ENCODE measurements at places on chromosomes 3 and 15.

DNA sequence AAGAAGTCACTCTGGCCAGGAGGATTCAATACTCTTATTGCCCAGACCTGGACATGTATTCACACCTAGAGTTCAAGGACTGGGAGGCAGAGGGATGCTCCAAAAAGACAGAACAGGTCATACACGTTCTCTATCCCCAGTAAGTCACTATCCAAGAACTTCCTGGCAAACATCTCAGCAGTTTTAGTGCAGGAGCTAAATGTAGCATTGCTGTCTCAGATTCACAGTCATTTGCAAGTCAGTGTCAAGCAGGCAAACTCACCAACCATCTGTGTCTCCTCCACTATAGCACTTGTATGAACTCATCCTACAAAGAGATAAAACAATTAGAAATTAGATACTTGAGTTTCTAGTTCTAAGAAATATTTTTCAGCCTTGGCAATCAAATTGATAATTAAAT, 38.4 kb downstream of the ABHD17C start:
- no peak for DNase-seq

GRCh38 chr3:13022348-13023234, 50.6 kb downstream of the IQSEC1 start:
- DNase-seq = no peak

GRCh38 chr15:55917881-55918296, 75.5 kb downstream of the NEDD4 start:
- peak; percentile 6 for DNase-seq

DNA sequence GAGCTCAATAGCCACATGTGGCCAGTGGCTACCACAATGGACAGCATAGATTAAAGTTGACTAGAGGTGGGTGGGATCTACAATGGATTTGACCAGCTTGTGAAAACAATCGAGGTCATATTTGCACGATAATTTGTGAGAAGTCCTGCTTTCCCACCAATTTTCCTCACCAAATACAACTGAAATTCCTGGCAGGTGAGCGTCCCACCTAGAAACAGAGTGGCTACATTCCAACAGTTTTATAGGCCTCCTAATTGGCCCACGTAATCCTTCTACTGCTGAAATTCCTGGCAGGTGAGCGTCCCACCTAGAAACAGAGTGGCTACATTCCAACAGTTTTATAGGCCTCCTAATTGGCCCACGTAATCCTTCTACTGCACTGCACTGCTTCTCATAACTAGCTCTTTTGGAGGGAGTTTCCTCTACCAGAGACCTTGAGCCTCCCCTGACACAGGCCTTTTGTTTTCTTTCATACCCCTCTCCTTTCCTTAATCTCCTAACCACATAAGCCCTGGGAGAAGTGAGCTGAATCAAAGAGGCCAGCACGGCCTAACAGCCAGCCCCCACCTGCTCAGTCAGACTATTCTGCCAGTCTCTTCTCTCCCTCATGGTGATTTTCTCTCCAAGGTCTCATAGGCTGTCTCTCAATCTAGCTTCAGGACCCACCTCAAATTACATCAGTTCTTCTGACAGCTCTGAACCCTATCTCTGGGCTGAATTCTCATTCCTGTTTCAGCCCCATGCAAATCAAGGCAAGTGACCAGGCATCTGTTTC, 80.2 kb downstream of the BFSP2 start:
- no peak for DNase-seq

GRCh38 chr15:83105440-83105839, 2.0 kb upstream of the TM6SF1 start:
- DNase-seq = no peak

DNA sequence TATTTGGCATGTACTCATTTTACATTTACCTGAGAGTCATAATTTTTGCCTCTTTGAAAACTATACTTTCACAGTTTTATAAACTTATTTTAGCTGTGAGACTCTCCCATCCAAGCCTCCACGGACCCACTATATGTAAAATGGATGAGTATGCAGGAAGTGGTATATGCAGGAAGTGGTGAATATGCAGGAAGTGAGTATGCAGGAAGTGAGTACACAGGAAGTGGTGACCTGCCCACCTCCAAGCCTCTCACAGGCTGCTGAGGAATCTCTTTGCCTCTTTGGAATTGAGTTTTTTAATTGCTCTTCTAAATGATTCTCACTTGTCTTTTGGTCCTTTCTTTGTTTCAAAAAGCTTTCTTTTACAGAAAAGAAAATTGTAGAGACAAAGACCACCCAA, 85.2 kb downstream of the KBTBD8 start:
- no peak for DNase-seq

DNA sequence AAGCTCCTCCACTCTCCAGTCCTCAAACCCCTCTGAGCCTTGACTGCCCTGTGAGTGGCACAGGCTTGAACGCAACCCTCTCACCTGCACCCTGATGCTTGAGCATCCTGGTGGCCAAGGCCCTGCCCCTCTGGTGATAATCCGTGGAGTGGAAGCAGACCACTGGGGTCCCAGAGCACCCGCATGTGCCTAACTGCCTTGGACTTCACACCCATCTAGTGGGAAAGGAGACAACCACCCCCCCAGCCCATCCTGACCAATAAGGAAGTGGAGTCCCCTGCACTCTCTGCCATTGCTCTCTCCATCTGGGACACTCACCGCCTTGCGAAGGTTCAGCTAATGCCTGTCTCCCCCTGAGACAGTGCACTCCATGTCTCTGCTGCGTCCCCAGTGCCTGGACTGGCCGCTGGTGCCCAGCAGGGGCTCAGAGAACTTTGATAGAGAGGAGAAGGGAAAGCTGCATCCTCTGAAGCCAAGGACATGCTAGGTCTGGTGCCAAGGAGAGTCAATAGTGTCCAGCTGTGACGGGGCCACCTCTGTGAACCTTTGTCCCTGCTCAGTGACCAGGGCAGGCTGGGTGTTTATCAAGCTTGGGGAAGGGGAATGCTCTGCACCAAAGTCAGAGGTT, 3.4 kb downstream of the KLF15 start:
- DNase-seq = no peak

DNA sequence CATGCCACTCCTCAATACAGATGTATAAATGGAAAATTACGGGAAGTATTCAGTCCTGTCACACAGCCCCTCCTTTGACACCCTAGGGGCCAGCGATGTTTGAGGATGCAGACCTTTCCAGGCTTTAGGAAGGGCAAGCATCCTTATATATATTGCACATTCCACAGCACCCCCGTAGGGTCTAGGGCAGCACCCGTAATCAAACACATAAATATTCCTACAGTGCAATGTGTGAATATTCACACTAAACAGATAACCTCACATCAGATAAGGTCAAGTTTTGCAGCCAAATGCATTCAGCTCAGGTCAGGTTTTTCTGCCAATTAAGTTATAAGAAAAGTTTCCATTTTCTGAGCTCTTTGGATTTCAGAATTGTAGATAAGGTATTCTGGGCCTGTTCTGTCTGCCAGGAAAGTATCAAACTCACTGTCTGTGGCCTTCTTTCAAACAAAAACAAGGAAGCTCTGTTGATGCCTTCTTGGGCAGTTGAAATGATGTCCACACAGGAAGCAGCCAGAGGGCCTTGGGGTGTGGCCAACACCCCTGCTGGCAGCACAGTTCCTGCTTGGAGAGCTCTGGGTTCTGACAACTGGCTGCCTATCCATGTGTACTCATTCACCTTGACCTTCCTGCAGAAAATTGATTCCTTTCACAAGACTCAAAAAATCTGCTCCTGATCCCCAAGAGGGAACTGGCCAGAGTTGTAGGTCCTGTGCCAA, 427.0 kb downstream of the NTRK3 start:
- no peak for DNase-seq

GRCh38 chr3:66602691-66603090, 101.9 kb upstream of the LRIG1 start:
- no peak for DNase-seq

GRCh38 chr3:105812194-105812586, 56.6 kb downstream of the CBLB start:
- DNase-seq = no peak

GRCh38 chr3:30500666-30501399, 105.6 kb upstream of the TGFBR2 start:
- no peak for DNase-seq

- DNase-seq = no peak
Measured at GRCh38 chr3:119401069-119401468, 62.3 kb downstream of the TMEM39A start.

DNA sequence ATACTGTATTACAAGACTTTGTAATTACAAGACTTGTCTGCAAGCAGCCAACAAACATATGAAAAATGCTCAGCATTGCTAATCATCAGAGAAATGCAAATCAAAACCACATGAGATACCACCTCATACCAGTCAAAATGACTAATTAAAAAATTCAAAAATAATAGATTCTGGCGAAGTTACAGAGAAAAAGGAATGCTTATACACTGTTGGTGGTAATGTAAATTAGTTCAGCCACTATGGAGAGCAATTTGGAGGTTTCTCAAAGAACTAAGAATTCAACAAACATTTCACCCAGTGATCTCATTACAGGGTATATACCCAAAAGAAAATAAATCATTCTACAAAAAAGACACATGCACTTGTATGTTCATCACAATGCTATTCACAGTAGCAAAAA, 617.5 kb upstream of the CCDC54 start:
- no peak for DNase-seq

DNA sequence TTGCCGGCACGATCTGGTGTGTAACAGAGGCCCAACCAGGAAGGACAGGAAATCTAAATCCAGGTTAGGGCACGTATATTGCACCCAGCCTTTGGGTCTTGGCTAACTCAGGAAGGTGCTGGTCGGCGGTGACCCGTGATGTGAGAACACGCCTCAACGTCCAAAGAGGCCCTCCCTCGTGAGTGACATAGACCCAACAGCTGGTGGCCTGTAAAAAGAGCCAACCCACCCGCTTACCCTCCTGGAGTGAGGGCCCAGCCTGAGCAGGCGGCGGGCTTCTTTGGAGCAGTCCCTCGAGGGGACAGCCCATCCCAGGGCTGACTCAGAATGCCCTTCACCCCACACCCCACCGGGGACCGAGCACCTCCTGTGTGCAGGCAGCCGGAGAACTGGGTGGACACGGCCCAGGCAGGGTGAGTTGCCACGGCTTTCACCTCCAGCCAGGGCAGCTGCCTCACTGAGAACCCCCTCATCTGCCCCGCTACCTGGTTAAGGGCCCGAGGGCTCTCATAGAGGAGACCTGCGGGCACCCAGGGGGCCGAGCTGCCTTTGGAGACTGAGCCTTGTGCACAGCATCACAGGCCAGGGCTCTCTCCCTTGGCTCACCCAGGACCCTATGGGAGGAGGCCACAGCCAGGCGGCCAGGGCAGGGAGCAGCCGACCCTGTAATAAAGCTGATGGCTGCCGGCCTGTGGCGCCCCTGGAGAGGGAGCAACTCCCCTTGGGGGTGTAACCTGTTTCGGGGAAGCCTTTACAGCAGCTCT, 41.8 kb downstream of the ZNF710 start:
- no peak for DNase-seq

GRCh38 chr3:66018057-66019033, 20.4 kb downstream of the MAGI1 start:
- no peak for DNase-seq

- DNase-seq = peak; percentile 77
Measured at GRCh38 chr3:51967384-51968169, at the start of gene PCBP4. Gene PCBP4, minus strand, starts transcription at chr3:51967454. Its CDS starts 6,214 bp downstream, at chr3:51961240.

DNA sequence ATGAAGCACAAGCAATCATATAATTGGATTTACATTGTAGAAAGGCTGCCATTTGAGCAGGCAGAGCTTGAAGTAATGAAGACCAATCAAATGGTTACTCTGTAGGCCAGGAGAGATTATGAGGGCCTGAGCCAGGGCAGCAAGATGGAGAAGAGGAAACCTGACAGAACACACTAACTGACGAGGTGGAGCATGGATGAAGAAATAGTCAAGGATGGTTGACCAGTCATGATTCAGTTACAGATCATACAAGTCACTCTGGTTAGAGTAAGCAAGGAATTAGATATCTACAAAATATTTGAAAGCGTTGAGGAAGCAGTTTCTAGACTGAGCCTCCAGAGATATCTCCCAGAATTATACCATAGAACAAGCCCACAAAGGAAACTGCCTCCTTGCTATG, 101.8 kb upstream of the THSD4 start:
- DNase-seq = no peak

GRCh38 chr15:48343865-48344264, 12.6 kb downstream of the DUT start:
- DNase-seq = no peak

DNA sequence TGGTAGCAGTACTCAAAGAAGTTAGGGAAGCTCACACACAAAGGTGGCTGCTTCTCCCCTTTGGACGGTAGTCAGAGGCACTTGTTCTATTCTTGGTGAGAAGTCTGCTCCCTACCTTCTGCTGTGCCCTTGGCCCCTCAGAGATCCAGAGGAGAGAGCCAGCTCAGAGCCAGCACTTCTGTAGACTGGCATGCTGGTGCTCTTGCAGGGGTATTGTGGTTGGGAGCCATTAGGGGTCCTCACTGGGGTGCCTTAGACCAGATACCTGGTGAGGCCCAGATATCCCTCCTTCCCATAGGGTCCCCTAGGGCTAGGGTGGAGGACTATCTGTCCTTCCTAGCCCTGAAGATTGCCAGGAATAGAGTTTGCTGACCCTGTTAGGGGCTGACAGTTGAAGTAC, 140.6 kb downstream of the EEFSEC start:
- DNase-seq = no peak

GRCh38 chr3:21330293-21330692, 420.7 kb downstream of the ZNF385D start:
- DNase-seq = no peak

DNA sequence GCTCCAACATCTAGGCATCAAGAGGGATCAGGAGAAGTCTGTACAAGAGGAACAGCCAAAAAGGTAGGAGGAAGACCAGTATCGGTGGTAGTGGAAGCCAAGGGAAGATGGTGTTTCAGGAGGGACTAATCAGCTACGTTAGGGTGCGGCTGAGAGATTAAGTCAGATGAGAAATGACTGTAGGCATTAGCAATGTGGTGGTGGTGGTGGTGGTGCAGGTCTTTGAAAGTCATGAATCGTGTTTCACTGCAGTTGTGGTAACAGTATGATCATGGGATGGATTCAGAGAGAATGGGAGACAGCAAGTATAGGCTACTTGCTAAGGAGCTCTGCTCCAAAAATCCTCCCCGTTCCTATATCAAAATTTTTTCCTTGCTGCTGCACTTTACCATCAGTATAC, 35.5 kb downstream of the ASTE1 start:
- no peak for DNase-seq

DNA sequence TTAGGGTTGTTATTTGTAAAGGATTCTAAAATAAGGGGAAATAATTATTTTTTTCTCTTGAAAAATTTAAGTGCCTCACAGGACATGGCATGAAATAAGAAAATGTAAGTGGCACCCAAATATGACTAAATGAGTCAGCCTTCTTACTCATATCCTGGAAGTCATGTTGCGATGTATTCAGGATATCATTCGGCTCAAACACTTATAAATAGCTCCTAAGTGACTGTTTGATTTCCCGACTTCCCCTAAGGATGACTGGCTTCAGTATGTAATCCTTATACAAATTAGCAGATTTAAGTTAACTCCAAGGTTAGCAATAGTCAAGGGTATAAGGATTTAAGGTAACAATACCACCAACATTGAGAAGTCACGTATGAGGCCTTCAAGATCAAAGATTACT, 57.3 kb upstream of the OSTN start:
- no peak for DNase-seq

GRCh38 chr3:53169045-53169831, 8.2 kb downstream of the PRKCD start:
- no peak for DNase-seq
